ENCODE measurements at places on chromosomes 3 and 15.
A peak's percentile ranks its signal among the peaks of the same experiment; 100 is the strongest.

GRCh38 chr15:67822537-67823313 is 2.6 kb upstream of the SKOR1 start:
- DNase-seq = peak; percentile 58

- peak; percentile 64 for DNase-seq
Measured at GRCh38 chr15:42591238-42591934, 16.0 kb downstream of the STARD9 start.

- DNase-seq = no peak
Measured at GRCh38 chr3:169325521-169326220, 337.8 kb downstream of the MECOM start.

DNA sequence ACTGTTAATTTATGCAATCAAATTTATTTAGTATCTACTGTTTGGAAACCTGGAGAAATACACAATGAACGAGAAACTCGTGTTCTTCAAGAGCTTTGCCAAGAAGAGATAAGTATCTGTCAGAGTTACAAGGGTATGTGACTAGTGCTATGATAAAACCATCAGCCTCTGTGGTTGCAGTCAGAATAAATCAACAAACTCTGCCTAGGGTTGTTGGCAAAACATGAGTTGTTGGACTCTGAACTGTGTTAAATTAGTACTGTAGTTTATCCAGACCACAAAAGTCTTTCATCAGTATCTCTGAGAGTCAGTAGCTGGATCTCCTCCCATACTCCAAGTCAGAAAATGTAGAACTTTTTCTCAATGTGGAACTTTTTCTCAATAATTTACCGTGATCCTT is 918.4 kb downstream of the NAALADL2 start:
- DNase-seq = no peak

DNA sequence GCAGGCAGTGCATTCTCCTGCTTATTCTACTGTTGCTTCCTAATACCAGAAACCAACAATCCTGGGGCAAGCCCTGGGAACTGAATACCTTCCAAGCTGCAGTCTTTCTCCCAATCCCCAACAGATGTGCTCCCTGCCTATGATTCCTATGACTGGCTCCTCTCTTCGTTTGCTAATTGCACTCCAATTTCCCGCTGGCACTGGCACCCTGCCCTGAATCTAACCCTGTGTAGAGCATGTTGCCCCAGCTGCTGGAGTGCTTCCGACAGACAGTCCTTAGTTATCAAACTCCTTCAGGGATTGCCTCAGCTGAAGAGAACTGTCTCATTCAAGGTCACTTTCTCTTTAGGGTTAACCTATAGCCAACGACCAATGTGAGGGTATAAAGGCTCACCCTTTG is 214.1 kb downstream of the NECTIN3 start:
- no peak for DNase-seq

DNA sequence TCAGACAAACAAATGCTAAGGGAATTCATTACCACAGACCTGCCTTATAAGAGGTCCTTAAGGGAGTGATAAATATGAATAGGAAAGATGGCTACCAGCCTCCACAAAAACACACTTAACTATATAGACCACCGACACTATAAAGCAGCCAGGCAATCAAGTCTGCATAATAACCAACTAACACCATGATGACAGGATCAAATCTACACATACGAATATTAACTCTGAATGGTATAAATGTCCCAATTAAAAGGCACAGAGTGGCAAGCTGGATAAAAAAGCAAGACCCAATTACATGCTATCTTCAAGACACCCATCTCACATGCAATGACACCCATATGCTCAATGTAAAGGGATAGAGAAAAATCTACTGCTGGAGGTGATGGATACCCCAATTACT is 221.1 kb downstream of the SCAPER start:
- DNase-seq = no peak

DNA sequence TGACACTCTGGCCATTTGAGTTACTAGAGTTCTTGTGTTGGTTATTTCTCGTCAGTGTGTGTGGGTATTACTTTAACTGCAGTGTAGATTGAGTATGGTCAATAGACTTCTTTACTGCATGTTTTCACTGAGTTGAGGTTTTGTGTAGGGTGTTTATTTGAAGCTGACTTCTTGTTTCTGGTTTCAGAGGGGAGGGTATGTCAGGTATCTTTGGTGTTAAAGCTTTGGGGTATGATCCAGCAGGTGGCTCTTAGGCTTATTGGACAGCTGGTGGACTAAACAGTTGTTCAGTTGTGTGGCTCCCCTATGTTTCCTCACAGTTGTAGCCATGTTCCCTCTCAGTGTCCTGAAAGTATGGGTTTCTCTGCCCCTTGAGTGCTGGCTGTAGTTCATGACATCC is 72.0 kb downstream of the AKAP13 start:
- no peak for DNase-seq

DNA sequence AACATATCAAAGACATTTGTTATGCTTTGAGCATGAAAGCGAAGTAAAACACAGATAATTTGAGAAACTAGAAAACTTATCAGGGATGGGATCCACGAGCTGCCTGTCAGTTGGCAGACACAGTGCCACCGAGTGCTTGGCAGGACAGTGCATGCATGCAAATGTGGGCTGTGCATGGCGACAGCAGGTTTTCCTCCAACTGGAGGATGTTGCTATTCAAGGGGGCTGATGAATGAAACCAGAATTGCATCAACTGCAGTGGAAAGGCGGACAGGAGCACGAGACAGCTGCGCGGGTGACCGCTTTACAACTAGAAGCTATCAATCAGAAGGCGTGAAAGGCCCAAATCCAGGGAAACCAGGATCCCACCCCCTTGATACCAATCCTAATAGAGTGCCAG is 244.3 kb downstream of the NR2F2 start:
- DNase-seq = no peak

GRCh38 chr3:112973325-112974177 is 1.4 kb downstream of the CD200R1 start:
- no peak for DNase-seq

GRCh38 chr3:11434563-11435096 is 162.4 kb downstream of the ATG7 start:
- no peak for DNase-seq

DNA sequence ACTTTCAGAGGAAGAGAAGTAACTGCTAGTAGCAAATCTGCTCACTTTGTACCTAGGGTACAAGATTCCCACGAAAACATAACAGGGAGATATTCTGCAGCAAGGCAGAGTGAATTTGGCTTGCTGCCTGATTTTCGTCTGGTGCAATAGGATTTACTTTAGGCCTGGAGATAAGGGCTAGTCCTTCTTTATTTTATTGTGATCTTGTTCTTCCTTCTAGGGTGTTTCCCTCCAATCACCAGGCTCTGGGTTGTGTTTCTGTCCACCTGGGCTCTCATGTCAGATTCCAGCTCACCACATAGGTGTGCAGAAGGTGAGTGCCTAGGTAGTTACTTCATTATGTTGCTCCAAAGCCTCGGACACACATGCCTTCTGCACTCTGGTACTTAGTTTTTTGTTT is 211.8 kb upstream of the RGMA start:
- no peak for DNase-seq

GRCh38 chr15:88624971-88625490 is 3.9 kb downstream of the AEN start:
- DNase-seq = no peak

DNA sequence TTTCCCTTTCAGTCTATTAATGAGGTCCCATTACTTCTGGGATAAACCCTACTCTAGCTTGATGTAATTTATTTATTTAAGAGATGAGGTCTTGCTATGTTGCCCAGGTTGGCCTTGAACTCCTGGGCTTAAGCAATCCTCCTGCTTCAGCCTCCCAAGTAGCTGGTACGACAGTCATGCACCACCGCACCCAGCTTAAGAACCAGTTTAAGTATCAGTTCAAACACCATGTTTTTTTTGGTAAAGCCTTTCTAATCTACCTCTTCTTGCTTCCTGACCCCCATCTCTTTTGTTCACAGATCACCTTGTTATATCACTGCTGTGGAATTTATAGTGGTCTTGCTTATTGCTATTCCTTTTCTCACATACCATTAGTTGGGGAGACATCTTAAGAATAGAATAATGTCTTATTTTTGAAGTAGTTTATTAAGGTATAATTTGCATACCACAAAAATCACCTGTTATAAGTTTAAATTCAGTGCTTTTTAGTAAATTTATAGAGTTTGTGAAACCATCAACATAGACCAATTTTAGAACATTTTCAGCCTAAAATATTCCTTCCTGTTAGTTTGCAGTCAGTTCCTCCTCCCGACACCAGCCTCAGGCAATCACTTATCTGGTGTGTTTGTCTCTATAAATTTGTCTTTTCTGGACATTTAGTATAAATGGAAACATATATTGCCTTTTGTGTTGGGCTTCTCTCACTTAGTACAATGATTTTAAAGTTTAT is 257.9 kb downstream of the PDCD6IP start:
- no peak for DNase-seq

DNA sequence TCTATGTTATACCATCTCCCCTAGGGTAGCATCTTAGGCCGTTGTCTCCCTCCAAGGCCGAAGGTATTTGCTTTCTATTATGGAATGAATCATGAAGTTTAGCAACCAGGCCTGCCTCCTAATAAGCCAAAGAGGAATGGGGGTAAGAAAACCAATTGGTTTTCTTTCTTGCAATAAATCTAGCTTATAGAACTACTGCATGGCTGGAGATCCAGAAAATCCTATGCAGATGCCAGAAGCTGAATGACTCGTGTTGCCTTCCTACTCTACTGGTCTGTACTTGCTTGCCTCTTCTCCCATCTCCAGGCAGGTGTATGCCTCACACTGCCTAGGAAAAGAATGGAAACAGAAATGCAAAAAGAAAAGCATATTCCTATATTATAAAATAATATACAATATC is 31.1 kb upstream of the IL16 start:
- no peak for DNase-seq

DNA sequence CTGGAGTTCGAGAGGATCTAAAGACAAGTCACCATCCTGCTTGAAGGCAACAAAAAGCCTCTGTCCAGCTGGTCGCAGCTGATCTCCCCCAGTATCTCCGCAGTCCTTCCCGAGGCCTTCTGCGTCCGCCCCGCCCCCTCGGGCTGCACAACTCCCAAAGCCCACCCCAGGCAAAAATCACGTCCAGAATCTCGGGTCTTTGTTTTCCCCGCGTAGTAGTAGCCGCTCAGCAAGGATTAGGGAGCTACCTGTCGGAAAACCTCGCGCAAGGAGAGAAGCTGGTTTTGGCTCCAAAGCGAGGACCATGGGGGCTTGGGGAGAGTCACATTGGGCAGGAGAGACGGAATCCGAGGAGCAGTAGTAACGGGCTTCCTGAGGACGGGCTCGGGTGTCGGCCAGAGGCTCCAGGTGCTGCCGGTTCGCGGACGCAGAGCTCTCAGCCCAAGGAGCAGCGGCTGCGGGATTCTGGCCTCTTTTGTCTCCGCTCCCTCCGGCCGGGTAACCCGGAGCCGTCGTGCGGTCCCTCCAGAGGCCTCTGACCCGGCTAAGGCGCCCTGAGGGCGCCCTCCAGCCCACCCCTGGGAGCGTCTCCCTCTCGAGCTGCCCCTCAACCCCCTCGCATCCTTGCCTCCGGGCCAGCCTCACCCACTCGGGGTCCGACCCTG is 401 bp downstream of the ZSCAN29 start:
- peak; percentile 69 for DNase-seq

- peak; percentile 34 for DNase-seq
Measured at GRCh38 chr15:79311901-79312553, 1.1 kb downstream of the TMED3 start.

DNA sequence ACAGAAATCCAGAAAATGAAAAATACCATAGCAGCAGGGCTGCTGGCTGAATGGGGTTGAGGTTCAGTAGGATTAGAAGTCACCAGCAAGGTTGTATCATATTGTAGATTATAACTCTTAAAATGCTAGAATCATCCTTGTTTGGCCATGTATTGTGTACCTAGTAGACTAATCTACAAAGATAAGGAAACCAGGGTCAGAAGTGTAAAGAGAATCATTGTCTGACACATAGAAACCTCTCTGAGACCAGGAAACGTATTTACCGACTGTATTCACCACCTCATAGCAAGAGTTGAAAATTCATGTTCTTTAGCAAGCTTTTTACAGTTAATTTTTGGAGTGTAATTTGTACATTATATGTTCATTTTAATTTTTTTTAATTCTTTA is 168.8 kb downstream of the ECT2 start:
- DNase-seq = no peak

- DNase-seq = peak; percentile 19
Measured at GRCh38 chr15:50685191-50685975, 1.2 kb downstream of the TRPM7 start.

DNA sequence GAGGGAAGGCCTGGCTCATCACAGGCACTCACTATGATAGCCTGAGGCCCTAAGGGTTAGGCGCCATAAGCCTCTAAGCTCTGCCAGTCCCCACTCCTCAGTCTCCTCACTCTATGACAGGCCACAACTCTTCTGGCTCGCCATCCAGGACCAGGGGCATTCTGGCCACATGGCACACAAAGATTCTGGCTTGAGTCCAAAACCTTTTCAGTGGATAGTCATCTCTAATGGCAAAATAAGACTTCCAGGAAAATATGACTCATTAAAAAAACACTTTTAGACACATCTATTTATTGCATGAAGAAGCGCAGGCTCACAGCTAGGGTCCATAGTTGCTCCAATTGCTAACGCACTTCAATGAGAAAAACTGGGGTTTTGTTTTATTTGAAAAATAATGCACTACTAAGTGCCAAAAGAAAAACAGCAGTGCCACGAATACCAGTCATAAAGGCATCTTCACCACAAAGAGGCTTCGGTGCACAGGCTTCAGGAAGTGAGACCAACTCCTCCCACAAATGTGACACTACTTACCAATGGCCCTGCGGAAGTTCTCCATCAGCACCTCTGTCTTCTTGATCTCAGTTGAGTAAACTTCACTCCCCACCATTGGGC is 11.1 kb downstream of the RUVBL1 start:
- DNase-seq = peak; percentile 71

DNA sequence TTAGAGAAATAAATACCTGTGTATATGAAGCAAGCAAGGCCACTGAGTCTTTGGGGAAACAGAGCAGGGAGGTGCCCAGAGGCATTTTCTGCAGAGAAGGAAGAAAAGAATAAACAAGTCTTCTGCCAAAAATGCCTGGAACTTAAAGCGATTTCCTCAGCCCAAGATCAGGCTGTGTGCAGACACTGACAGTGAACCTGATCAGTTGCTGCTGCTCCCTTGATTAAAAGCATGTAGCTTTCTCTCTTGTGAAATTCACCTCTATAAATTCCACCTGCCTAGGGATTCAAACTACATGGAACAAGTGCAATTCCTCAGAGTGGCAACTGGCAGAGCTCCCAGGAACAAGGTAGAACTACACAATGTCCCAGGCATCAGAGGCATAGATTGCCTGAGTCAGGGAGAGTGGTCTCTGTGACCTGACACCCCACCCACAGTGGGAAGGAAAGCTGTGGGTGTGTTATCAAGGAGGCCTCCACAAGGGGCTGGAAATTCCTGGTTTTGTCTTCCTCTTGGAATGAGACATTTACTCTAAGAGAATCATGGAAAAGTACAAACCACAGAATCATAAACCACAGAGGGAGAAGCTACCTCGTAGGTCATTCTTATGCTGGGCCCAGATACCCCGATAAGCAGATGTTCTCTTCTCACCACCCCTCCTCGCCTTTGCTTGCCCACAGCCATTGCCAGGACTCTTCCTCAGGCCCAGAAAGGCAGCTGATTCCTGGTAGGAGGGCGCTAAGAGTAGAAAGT is 1.8 kb upstream of the ZBTB38 start:
- peak; percentile 8 for DNase-seq

GRCh38 chr15:60949039-60949977 is 279.8 kb downstream of the RORA start:
- DNase-seq = no peak

GRCh38 chr3:4721511-4721911 is 228.4 kb downstream of the ITPR1 start:
- DNase-seq = no peak

Data from DMS53 (cell line).